ENCODE measurements at places on chromosomes 1 and 21.
A peak's percentile ranks its signal among the peaks of the same experiment; 100 is the strongest.

DNA sequence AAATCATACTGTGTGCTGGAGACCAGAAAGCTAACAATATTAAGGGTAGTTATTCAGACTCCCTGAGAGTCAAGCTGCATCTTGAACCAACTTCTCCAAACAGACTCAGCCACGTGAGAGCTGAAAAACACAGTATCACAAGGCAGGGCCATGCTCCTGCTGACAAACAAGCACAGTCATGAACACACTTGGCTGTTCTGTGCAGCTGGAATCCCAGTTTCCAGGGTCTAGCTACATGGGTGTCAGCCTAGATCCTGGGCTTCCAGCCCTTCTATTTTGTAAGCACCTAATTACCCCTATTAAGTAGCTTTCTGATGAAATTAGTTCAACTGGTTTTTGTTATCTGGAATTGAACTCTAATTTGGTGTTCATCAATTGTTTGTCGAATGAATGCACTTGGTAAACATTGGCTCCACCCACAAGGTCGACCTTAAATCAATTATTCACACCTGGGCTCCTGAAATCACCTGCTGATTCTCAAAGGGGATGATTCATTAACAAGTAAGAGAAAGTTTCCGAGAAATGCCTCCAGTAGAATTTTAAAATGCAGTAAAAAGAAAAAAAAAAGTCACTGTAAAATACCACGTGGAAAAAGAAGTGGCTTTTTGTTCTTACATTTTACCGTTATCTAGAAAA lies 179.3 kb downstream of the ZC3H11B start:
- DNase-seq, result peak; percentile 94

- no peak for DNase-seq
Measured at GRCh38 chr1:61241973-61242381, 159.6 kb downstream of the NFIA start.

- no peak for DNase-seq
Measured at GRCh38 chr1:194338241-194338948, 1152.0 kb upstream of the B3GALT2 start.

- DNase-seq, result no peak
Measured at GRCh38 chr1:15676688-15677661, 7.1 kb upstream of the PLEKHM2 start.

- DNase-seq, result no peak
Measured at GRCh38 chr21:43921979-43922945, 57.2 kb downstream of the AGPAT3 start.

DNA sequence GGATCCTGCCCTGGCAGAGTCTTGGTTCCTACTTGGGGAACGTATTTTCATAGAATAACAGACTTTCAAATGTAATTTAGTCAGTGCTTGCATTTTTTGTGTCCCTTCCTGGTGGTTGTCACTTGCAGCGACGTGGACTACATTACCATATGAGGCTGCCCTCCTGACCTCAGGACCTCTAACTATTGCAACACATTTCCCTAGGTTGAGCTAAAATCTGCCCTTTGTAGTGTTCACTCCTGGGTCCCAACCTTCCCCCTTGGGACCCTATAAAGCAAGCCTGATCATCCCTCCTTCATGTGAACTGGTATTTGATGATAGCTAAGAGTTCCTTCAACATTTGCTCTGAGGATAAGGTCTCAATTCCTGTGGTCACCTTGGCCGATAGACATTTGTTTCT lies 95.6 kb upstream of the CACNA1E start:
- DNase-seq, result no peak

DNA sequence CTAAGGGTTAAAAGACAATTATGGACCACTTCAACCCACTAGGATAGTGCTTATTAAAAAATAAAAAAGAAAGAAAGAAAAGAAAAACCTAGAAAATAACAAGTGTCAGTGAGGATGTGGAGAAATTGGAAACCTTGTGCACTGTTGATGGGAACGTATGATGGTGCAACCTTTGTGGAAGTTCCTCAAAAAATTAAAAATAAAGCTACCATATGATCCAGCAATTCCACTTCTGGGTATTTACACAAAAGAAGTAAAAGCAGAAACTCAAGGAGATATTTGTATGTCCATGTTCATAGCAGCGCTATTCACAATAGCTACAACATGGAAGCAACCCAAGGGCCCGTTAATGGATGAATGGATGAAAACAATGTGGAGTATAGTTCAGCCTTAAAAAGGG lies 115.2 kb upstream of the ATP1A1 start:
- no peak for DNase-seq

DNA sequence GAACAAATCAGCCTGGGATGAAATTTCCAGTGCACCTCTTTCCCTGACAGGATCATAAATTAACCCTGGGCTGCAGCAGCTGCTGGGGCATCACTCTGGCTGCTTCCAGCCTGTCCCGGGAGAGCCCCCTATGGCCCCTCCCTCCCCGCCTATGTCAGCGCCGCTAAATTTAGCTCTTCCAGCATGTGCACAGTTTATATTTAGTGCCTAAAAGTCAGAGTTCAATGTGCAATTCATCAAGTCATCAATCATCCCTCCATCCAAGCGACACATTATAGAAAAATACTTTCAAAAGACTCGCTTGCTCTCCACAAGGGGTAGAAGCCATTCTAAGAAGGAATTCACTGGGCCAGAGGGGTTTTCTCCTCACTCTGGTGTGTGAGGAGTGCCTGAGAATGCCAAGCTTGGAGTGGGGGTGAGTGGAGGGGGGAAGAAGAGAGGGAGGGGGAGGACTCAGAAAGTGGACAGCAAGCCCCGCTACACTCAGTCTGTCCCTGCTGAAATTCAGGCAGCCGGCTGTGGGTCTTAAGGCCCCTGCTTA lies 37.4 kb downstream of the XCL1 start:
- peak; percentile 26 for DNase-seq

DNA sequence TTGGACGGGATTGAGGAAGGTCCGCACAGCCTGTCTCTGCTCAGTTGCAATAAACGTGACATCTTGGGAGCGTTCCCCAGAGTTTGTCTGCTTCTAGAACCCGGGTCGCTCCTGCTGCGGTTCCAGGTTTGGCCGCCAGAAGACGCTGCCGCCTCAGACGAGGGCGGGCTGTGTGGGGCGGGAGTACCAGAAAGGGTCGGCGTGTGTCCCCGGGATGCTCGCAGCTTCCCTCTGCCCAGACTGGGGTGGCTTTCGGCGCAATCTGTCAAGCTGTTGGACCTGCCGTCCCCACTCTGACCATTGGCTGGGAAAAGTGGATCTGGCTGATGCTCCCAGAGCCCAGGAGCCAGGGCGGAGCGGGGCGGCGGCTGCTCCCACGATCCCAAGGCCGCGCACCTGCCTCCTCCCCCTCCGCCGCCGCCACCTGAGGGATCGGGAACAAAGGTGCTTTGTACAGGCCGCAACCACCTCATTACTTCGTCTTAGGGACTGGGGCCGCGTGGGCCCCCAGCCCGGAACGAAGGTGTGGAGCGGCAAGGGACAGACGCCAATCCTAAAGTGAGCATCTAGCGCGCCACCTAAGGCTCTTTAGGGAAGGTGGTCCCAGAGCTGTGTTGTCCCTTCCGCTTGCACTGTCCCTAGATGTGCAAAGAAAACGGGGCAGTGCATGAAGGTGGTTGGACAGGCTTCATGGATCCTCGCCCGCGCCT lies 683 bp upstream of the EFNA4 start:
- peak; percentile 17 for DNase-seq

GRCh38 chr1:78054559-78054958 lies 8.8 kb downstream of the GIPC2 start:
- no peak for DNase-seq

GRCh38 chr1:75989121-75989520 lies 56.9 kb upstream of the ASB17 start:
- no peak for DNase-seq

All from NCI-H146 (cell line).